ENCODE measurements at places on chromosomes 12 and 14.

DNA sequence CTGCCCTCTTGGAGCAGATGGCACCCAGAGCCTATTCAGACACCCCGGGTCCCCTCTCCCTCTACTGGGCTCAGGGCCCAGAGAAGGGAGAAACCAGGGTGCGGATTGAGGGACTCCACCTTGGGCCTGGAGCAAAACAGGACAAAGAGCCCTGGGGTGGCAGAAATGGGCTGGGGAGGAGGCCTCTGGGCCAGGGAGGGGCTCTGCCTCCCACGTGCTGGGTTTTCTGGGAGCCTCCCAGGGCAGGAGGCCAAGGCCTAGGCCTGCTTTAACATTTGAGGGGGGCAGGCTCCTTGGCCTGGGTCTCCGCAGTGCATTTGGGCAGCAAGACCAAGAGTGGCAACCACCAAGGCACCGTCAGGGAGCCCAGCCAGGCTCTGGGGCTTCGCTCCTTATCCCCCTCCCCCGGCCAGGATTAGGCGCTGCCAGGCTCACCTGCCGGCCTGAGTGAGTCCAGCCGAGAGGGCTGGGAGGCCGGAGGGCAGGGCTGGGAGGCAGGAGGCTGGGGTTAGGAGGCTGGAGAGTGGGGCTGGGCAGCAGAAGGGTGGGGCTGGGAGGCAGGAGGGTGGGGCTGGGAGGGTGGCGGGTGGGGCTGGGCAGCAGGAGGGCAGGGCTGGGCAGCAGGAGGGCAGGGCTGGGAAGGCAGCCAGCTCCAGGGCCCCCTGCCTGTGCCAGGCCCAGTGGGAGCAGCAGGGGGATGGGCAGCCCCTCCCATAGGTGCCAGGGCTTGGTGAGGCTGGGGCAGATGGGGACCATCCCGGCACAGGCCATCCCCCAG, 101.8 kb upstream of the EIF5 start:
- DNase-seq, result no peak

DNA sequence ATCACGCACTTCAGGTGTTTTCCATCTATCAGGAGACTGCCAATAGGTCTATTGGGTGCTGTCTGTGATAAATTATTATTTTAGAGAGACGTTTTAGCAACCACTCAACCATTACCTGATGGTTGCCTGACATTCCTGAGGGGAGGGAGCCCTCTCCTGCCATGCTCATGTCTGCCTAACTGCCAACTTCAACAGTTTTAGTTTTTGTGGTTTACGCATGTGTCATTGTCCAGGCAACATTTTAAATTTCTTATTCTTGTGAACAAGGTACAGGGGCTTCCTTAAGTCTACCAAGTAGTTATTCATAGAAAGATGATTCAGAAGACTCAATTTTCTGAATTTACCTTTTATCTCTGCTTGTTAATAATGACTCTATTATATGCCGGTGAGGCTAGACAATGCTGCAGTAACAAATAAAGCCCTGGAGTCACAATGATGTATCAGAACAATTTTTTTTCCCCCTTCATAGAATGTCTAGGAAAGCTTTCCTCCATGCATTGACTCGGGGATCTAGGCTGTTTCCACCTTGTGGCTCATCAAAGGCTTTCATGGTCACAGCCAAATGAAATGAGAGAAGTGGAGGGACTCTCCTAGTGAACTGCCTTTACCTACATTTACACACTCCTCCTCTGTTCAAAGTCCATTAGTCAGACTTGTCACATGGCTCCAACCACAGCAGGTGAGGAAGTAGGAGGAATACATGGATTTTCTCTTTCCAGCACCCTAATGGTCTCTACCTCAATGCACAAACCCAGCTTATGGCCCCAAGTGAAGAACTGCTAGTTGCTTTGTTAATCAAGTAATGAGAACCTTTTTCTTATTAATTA, 225.8 kb downstream of the CRADD start:
- DNase-seq, result no peak

- DNase-seq, result no peak
These were observed 29.1 kb downstream of the ZNF664 start for GRCh38 chr12:124002021-124002644.

GRCh38 chr12:108717243-108717642, 14.1 kb downstream of the CORO1C start:
- DNase-seq, result no peak

- DNase-seq, result no peak
These were observed 13.1 kb downstream of the NKX2-1 start for GRCh38 chr14:36506732-36507614.

DNA sequence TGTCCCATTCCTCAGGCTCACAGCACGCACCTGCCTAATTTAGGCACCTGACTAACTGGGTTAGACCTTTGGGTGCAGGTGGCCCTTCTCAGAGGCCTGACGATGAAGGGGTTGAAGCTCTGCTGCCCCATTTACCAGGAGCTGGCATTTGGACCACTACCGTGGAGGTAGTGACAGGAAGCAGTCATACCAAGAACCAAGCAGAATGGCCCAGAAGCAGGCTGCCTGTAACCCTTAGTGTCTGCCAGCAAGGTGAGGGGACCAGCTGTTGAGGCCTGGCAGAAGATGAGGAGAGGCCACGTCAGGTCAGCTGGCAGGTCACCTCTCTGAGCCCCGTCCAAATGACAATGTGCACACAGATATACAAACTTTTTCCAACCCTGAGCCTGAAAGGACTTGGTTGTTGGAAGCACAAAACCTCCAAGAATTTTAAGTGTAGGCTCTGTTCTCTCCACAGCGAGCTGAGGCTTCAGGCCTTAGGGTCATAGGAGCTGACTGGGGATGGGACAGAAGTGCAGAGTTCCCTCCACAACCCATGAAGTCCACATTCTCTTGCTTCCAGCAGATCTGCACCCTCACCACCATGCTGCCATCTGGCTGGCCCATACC, 23.1 kb downstream of the VASH1 start:
- no peak for DNase-seq
